ENCODE measurements at places on chromosomes 2 and 18.
A peak's percentile ranks its signal among the peaks of the same experiment; 100 is the strongest.

- no peak for DNase-seq
Measured at GRCh38 chr18:58761241-58761969, 90.1 kb downstream of the MALT1 start.

DNA sequence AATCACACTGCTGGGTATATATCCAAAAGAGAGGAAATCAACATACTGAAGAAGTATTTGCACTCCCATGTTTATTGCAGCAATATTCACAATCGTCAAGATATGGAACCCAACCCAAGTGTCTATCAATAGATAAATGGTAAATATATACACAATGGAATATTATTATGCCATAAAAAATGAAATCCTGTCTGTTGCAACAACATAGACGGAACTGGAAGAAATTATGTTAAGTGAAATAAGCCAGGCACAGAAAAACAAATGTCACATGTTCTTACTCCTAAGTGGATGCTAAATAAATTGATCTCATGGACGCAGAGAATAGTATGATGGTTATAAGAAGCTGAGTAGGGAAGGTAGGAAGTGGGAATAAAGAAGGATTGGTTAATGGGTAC is 65.7 kb downstream of the NCKAP1 start:
- DNase-seq = no peak

DNA sequence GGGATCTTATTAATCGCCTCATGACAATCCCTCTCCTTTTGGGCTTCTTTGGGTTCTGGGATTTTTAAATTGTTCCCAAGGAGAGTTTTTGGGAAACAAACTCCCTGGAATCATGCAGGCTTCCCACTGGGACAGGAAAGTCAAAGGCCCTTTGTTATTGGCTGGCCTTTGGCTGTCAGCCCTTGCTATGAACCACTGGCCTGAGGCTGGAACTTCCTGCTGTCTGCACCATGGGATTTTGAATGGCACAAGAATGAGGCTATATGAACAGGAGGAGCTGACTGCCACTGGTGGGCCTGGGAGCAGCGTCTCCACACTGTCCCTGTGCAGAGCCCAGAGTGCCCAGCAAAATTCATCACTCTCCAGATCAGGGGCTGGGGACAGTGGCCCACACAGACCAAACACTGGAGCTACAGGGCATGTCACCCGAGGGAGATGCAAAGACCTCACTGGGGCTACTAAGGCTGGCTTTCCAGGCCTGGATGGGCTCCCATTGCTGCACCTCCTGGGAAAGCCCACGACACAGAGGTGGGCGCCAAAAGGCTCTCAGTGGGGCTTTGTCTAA is 35.7 kb downstream of the STEAP3 start:
- no peak for DNase-seq

DNA sequence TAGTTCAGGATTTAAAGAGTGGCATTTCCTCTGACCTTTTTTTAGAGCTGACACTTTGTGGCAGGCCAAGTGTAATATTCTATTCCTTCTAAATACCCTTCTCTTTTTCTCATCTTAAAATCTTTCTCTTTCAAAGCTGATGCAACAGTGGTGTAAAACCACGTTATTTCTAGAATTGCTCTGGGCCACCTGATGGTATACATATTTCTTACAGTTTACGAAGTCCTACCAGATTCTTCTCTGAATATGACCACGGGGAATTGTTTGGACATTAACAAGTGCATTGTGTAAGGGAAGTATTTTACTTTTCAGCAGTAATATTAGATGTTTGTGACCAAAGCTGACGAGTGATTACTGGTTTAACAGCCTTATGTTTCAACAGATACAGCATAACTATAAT is 109.9 kb downstream of the PTPRM start:
- no peak for DNase-seq

- DNase-seq = no peak
Measured at GRCh38 chr18:35590935-35591334, 9.4 kb downstream of the GALNT1 start.

GRCh38 chr2:16081316-16082200 is 141.2 kb downstream of the MYCN start:
- DNase-seq = no peak

DNA sequence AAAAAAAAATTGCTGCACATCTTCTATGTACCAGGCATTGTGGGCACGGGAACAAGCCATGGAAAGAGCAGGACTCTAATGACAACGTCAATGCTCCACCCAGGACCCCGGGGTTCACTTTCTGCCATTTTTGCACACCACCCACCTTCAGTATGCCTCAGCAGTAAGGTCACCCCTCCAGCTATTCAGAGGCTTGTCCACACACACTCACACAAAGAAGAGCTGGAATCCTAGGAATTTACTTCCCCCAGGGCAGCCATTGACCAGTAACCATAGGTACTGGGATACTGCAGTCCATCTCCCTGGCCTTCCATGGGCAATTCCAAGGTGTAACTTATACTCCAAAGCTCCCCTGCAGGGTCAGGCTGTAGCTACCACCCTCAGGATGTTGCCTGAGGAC is 170.8 kb downstream of the SUCLG1 start:
- DNase-seq = no peak

GRCh38 chr18:49273241-49273880 is 187.1 kb downstream of the DYM start:
- no peak for DNase-seq

DNA sequence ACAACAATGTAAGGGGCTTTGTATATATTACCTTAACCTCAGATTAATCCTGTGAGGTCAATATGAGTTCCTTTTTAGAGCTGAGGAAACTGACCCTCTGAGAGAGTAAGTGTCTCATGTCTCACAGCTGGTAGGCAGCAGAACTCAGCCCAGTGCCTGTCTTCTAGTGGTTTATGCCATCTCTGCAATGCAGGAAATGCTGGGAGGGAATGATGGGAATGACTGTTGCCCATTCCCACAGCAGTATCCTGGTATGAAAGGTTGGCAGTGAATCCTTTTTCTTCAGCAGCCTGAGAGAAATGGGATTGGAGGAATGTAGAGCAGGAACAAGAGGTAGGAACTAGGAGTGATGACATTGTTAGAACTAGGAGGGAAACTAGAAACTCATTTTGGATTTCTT is 6.0 kb downstream of the MRPL30 start:
- no peak for DNase-seq

DNA sequence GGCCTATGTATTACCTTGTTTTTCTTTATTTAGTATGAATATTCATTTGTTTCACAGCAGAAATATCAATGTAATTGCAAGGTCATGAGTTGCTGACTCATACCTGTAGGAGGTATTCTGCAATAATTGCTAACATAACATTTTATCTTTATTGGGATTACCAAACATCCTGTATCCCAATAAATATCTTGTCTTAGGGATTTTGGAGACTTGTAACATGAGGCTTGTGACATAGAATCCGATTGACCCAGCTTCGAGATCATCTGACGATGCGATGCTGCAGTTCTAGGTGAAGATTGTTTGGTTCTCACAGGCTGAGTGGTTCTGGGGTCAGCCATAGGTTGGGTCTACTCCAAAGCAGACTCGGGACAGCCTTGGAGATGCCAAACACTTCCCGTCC is 133.4 kb upstream of the RND3 start:
- no peak for DNase-seq

- no peak for DNase-seq
Measured at GRCh38 chr18:34913837-34914661, 127.2 kb upstream of the MAPRE2 start.

DNA sequence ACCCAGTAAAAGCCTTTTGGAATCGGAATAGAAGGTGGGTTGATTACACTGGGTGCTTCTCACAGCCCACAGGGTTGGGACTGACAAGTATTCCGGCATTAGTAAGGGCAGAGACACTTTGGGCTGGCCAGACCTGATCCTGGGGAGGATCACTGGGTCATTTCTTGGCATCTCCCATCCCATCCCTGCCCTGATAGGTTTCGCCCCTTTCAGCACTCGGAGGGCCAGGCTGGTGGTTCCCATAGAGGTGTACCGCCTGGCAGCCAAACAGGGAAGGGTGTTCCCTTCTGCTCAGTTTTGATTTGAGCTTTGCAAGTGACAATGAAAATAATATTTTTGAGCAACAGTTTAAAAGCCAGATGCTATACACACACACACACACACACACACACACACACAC is 37.3 kb downstream of the CYP1B1 start:
- DNase-seq = no peak

GRCh38 chr2:192887337-192887736 is 692.6 kb upstream of the TMEFF2 start:
- DNase-seq = no peak

DNA sequence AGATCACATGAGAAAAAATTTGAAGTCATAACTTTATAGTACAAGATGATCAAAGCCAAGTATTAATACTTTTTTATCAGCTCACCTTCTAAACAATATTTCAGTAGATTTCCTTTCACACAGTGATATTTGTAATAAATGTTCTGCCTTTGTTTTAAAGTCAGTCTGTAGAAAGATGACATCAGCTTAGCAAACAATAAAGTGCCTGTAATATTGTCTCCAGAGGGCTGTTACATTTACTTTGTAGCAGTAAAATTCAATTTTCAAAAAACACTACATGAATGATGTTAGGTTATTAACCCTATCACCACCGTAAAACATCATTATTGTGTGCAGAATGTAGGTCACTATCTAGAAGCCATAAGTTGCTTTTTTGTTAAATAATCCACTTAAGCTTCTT is 49.6 kb downstream of the ZEB2 start:
- DNase-seq = no peak

DNA sequence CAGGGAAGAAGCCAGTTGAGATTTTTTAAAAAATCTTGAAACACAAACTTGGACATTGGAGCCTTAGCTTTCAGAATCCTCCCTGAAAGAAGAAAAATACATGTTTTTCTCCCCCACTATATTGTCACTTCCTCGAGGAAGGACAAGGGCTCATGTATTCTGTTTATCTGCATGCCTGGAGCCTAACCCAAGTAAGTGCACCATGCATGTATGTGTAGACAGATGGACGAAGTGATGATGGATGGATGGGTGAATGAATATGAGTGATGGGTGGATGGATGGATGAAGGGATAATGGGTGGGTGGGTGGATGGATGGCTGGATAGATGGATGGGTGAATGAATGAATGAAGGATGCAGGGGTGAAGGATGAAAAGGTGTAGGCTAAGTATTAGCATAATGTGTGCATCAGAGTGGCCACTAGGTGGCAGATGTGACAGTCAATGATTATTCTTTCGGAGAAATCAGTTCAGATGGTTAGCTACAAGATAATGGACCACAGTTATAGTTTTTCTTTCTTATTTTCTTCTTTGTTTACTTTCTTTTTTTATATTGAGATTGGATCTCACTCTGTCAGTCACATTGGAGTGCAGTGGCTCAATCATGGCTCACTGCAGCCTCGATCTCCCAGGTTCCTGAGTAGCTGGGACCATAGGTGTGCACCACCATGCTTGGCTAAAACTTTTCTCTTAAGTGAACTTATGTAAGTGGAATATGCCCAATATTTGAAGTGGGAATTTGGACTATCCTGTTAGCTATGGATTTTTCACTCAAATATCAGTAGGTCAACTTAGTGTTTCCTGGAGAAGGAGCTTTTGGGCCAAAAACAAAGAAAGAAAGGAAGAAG is 18.5 kb upstream of the CCDC93 start:
- DNase-seq = peak; percentile 9

- no peak for DNase-seq
Measured at GRCh38 chr2:238305965-238306671, 14.2 kb upstream of the TRAF3IP1 start.

GRCh38 chr2:234300391-234300925 is 196.4 kb downstream of the ARL4C start:
- DNase-seq = no peak

- no peak for DNase-seq
Measured at GRCh38 chr2:208654056-208654455, 247.5 kb downstream of the PTH2R start.

DNA sequence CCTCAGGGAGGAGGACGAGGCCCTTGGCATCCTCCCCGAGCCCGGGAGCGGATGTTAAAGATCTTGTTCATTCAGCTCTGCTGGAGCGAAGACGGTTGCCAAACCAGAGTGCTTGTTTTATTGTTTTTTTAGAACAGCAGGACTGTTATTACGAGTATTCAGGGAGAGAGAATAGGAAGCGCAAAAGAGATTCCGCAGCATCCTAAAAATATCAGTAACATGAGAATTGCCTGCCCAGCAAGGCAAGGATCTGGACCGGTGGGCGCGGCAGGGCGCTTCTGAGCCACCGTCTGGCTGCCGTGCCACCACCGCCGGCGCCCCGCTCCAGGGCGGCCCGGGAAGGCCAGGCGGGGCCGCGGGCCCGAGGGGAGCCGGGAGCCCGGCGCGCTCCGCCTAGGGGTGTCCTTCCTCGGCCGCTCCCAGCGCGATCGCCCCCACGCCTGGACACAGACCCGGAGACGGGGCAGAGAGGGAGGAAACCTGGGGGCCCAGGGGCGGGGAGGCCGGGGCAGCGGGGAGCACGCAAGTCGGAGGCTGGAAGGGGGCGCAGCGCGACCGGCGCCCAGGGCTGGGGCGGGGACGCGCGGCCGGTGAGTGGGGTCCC is 843 bp downstream of the CYS1 start:
- DNase-seq = peak; percentile 89

DNA sequence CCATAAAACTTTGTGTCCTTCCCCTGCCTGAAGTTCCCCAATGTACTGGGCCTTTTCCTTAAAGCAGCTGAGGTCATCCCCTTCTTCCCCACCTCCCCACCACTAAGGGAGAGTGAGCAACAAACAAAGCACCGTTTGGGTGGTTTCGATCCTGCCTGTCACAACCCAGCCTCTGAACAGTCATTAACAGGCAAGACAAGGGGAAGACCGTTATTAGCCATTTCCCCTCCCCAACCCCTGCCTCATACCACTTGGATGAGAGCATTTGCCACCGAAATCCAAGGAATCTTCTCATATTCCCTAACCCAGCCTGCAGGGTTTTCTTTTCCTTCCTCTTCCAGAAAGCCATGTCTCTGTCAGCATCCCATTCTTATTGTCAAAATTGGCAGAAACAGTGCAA is 65.6 kb downstream of the STRADB start:
- no peak for DNase-seq

DNA sequence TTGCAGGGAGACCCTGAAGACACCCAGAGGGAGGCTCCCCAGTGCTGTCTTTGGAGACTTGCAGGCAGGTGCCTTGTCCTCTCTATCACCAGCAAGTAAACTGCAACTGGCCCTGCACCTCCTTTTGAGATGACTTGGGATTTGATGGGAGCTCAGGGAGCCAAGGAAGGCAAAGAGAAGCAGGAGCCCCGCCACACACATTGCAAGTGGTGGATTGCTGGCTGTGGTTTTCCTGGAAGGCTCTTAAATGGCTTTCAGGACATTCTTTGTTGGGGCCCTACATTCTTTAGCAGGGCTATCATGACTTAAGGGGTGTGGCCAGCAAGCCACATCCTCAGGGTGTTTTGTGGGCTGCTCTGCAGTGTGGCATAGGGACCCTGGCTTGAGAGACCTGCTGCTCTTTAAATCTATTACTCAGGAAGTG is 39.9 kb upstream of the CDC42EP3 start:
- DNase-seq = peak; percentile 86

GRCh38 chr2:181542170-181542569 is 85.0 kb downstream of the ITGA4 start:
- no peak for DNase-seq

- no peak for DNase-seq
Measured at GRCh38 chr2:239647052-239647819, 246.4 kb upstream of the HDAC4 start.

DNA sequence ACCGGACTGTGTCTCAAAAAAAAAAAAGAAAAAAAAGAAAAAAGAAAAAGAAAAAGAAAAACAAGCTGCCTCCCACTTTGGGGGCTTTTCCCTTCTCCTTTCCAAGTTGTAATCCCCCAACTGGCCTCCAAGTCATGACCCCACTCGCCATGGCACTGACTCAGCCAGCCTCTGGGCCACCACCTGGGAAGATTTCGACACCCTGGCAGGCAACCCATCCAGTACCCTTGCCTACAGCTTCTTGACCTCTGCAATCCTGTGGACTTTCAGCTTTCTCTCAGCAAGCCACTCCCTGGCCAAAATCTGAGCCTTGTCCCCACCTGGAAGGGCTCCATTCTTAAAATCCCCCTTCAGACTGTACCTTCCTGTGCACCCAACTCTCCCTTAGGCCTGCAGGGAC is 22.3 kb upstream of the FOSL2 start:
- DNase-seq = no peak

Measured in astrocyte of the cerebellum (primary cell).